ENCODE measurements at places on chromosomes 7 and 10.

- peak; percentile 50 for DNase-seq
Measured at GRCh38 chr10:79146611-79147130, 77.9 kb downstream of the ZMIZ1 start.

GRCh38 chr10:126576336-126576735 lies 94.2 kb downstream of the C10orf90 start:
- DNase-seq, result no peak

GRCh38 chr7:826230-826917 lies 5.9 kb upstream of the SUN1 start:
- DNase-seq, result no peak

GRCh38 chr10:83373671-83374070 lies 765.6 kb upstream of the GHITM start:
- no peak for DNase-seq

- no peak for DNase-seq
Measured at GRCh38 chr7:19526639-19527038, 182.2 kb downstream of the POLR1F start.

GRCh38 chr10:89389254-89389653 lies 3.2 kb upstream of the IFIT1 start:
- no peak for DNase-seq

Data from thoracic aorta (tissue), 2 donors.